ENCODE measurements at places on chromosomes 11 and 22.

DNA sequence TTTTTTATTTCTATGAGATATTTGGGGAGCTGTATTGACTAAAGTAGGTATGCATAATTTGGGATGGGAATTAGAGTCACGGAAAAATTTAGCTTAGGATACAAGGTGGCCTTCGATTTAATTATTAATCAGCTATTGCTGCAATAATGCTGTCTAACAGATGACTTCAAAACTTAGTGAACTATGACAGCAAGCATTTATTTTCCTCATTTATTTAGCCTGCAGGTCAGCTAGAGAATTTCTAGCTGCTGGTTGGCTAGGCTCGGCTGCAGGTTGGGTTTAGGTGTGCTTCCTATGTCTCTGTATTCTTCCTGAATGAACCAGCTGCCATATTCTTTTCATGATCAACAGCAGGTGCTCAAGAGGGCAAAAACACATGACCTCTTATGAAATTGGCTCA lies 181.8 kb upstream of the RAG2 start:
- DNase-seq, result no peak

GRCh38 chr22:35457729-35458546 lies 58.0 kb downstream of the MCM5 start:
- no peak for DNase-seq

- no peak for DNase-seq
Measured at GRCh38 chr22:40107851-40108378, 69.8 kb upstream of the TNRC6B start.

DNA sequence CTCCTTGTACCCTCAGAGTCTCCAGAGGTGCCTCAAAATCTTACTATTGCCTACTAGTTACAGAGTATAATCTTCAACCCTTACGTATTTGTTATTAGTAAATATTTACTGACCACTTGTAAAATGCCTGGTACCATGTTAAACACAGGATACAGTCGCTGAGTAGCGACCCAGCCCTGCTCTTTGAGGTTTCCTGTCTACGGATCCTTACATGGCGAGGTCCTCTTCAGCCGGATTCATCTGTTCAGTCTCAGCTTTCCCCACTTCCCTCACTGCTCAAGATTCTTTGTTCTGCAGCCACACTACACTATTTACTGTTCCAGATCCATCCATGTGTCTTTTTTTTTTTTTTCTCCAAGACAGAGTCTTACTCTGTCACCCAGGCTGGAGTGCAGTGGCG lies 13.2 kb upstream of the TTC36 start:
- DNase-seq, result no peak

GRCh38 chr11:60899046-60899936 lies 7.1 kb downstream of the PRPF19 start:
- DNase-seq, result peak; percentile 53

GRCh38 chr11:86672007-86672621 lies at the start of gene ME3:
Gene ME3 (minus strand): TSS chr11:86672616.
- DNase-seq, result peak; percentile 46

GRCh38 chr11:1459764-1460395 lies 26.7 kb downstream of the MOB2 start:
- no peak for DNase-seq

GRCh38 chr11:69554849-69555248 lies 73.4 kb downstream of the LINC01488 start:
- DNase-seq, result no peak

DNA sequence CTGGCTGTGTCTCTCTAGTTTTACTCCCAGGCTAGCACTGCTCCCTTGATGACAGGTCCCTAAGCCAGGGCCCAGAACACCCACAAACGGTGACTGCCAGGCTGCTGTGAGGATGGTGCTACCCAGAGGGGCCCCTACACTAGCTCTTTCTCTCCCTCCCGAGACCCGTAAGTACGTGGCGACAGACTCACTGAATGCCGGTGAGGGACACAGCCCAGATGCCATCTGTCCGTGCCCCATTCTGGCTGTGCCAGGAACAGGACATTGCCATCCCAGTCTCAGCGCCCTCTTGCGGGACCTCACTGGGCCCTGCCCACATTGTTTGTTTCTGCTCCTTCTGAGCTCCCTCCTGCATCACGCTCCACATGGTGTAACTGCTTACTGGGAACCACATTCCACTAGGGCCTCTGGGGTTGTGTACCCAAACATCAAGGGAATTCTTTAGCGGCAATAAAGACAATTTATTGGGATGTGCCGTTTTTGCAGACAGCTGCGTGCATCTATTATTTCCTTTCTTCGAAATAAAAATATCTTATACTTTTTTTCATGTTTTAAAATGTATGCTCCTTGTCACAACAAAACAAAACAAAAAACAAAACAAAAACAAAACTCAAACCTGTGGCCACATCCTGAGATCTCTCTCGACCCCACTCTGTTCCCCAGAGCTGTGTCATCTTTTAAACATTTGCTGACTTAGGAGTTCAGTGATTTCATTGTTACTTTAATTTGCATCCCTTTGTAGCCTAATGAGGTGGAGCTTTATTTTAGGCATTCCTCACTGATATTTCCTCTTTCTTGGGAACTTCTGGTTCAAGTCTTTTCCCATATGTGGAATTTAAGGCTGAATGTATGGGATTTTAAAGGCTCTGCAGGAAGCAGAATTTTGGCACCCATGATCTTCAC lies 4.4 kb upstream of the TPCN2 start:
- DNase-seq, result peak; percentile 15

GRCh38 chr22:48845356-48845936 lies 982.2 kb downstream of the BRD1 start:
- DNase-seq, result no peak

- DNase-seq, result no peak
Measured at GRCh38 chr11:62459080-62459479, 40.2 kb downstream of the SCGB1A1 start.

DNA sequence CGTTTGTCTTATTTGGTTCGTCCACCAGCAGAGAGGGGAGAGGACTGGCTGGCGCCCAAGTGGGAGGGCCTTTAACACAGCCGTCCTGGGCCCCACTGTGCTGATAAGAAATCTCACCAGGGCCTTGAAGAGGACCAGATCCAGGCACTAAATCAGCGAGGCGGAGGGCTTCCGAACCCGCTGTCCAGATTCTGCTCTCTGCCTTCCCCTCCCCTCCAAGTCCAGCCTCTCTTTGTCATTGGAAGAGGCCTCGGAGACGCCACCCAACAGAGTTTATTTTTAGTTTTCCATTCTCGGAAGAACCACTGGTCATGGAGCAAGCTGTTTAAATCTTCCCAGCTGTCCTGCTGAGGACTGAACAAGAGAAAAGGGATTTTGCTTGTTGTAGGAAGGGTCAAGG lies 9.3 kb upstream of the FXYD6 start:
- no peak for DNase-seq

- DNase-seq, result no peak
Measured at GRCh38 chr11:65934014-65934413, 11.3 kb upstream of the TSGA10IP start.

DNA sequence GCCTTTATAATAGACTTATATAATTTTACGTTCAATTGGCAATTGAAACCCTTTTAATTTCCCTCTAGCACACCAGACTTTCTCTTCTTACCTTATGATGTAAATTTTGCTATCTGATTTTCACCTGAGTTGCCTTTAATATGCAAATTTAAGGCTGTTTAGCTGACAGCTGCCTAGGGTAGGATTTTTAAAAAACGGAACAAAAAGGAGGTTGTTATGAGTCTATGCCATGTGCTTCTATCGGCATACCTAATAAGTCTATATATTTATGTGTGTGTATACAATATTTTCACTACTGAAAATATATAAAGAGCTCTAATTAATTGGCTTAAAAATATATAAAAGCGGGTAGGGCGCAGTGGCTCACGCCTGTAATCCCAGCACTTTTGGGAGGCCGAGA lies 11.8 kb upstream of the SELENOH start:
- DNase-seq, result no peak

DNA sequence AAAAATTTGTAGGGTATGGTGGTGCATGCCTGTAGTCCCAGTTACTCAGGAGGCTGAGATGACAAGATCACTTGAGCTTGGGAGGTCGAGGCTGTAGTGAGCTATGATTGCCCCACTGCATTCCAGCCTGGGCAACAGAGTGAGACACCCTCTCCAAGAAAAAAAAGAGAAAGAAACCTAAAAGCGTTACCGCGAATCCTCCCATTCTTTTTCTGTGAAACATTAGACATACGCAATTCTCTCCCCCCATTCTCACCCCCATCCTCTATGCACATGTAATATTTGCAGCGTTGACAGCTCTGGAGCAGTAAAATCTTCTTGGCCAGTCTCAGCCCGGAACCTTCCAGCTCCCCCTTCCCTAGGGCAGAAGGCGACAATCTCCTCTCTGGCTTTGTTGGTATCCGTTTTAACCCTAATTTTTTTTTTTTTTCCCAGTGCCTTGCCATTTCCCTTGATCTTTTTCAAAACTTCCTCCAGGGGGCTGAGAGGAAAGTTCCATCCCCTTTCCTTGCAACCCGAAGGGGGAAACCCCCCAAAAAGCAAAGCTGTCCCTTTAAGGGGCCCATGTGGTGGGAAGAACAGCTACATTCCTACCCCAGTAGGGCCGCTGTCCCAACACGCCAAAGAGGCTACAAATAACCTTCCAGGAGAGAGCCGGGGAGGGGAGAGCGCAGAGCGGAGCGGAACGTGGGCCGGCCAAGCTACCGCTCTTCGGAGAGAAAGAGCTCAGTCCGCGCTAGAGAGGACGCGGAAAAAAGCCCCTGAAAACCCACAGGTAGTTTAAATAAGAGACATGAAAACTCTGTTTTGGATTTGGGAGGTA lies 1.9 kb downstream of the LRP4 start:
- no peak for DNase-seq

- no peak for DNase-seq
Measured at GRCh38 chr22:39526736-39527171, 5.8 kb downstream of the RPS19BP1 start.

- DNase-seq, result no peak
Measured at GRCh38 chr11:1232021-1232882, 9.4 kb downstream of the MUC5B start.

GRCh38 chr11:91396236-91397133 lies 828.1 kb upstream of the FAT3 start:
- DNase-seq, result no peak

DNA sequence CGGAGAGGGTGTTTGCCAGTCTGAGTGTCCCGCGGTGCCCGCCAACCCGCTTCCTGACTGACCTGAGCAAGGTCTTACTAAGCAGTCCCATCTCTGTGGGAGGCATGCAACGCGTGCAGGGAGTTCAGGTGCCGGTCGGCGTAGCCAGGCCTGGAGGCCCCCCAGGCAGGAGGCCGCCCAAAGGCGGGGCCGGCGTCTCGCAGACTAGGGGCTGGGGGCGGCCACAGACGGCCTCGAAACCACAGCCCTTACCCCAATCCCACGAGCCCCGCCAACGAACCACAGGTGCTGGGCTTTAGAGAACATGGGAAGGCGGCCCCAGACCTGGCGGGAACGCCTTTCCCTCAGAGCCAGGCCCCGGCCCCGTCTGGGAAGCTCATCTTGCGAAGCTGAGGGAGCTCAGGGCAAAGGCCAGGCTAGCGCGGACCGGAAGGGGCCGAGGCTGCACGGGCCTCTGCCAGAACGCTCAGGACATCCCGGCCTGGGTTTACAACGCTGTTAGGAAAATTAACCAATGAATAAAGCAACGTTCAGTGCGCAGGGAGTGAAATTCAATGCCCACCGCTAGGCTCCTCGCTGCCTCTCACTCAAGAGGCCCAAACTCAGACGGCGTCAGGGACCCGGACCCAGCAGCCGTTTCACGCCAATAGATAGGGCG lies 2.1 kb upstream of the MTFP1 start:
- no peak for DNase-seq

- DNase-seq, result no peak
Measured at GRCh38 chr11:30131535-30131934, 99.3 kb upstream of the FSHB start.

GRCh38 chr22:41198027-41198580 lies 7.0 kb upstream of the L3MBTL2 start:
- peak; percentile 19 for DNase-seq

- no peak for DNase-seq
Measured at GRCh38 chr11:45774786-45775185, 30.2 kb upstream of the SLC35C1 start.

GRCh38 chr22:44701187-44701790 lies 715 bp upstream of the PRR5 start:
- no peak for DNase-seq

DNA sequence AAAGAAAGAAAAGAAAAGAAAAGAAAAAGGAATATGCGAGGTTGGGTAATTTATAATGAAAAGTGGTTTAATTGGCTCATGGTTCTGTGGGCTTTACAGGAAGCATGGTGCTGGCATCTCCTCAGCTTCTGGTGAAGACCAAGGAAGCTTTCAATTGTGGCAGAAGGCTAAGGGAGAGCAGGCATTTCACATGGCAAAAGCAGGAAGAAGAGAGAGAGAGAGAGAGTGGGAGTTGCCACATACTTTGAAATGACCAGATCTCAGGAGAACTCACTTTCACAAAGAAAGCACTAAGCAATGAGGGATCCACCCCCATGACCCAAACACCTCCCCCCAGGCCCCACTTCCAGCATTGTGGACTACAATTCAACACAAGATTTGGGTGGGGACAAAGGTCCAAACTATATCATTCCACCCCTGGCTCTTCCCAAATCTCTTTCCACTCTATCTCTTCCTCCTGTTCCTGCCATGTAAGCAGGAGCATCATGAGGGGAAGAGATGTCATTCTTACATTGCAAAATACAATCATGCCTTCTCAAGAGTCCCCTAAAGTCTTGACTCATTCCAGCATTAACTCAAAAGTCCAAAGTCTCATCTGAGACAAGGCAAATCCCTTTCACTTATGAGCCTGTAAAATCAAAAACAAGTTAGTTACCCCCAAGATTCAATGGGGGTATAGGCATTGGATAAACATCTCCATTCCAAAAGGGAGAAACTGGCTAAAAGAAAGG lies 38.9 kb downstream of the LINC01488 start:
- no peak for DNase-seq

DNA sequence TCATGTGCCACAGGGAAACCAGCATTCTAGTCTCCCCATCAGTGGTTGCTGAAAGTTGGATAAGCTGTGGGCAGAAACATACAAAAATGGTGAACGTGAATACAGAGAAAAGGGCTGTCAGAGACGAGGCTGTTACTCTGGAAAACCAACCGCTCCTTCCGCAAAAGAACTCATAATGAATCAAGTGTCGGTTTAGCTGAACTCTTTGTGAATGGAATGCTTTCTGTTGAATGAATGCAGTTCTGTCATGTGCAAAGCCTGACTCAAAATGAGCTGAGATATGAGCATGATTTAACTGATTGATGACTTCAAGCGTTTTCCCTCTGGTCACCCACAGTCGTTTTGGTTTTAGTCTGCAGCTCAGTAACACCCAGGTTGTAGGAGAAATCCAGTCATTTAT lies 298.3 kb downstream of the ETS1 start:
- no peak for DNase-seq

All from NCI-H1436 (cell line).